ENCODE measurements at places on chromosomes 1 and 21.

DNA sequence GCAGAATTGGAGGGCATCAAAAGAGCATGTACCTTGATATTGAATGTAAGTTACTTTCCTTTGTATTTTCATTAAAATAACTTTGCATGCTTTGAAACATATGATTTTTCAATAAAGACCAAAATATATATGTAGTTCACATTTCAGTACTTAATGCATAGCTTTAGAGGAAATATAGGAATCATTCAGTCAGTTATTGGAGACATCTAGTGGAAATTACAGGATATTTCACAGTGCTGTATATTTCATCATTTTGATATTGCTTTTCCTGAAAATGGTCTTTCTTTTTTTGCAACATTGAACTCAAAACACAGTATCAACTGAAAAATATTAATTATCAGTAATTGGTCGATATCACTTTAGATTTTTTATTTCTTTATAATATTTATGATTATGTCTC is 375.8 kb downstream of the NCAM2 start:
- no peak for DNase-seq

DNA sequence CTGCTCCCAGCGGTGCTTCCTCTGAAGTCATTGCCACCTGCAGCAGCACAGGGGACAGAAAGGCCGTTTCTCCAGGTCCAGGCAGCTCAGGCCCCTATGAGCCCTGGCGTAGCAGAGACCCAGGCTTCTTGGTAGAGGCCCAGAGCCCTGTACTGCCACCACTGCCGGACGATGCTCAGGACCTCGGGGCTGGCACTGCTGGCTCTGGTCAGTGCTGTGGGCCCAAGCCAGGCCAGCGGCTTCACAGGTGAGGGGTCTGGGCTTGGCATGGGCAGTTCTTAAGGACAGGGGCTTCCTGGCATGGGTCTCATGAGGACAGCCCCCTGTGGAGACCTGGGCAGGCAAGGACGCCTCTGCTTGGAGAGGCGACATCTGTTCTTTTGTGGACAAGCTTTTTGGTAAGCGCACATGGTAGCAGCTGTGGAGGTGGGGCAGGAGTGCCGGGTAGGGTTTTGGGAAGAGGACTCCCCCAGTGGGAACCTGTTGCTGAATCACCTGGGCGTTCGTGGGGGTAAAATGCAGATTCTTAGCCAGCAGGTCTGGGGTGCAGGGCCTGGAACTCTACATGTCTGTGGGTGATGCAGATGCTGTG is at the start of gene UMODL1:
UMODL1 (plus strand) TSS at position 172 of the 592 bp plus-strand sequence; CDS start at position 172, 0 bp downstream.
- no peak for DNase-seq

DNA sequence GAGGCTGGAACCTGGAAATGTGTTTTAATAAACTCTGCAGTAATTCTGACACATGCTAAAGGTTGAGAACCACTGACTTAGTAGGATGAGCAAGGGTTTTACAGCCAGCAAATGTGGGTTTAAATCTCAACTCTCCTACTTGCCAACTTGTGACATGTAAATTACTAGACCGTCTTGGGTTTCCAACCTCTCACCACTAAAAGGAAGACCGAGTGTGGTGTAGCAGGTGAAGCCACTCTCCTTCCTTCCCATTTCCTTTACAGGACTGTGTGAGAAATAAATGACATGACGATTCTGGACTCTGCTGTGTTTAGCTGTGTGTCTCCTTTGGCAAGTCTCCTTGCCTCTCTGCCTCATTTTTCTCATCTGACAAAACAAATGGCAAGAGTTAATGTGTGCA is 49.5 kb upstream of the DNAJC6 start:
- no peak for DNase-seq

DNA sequence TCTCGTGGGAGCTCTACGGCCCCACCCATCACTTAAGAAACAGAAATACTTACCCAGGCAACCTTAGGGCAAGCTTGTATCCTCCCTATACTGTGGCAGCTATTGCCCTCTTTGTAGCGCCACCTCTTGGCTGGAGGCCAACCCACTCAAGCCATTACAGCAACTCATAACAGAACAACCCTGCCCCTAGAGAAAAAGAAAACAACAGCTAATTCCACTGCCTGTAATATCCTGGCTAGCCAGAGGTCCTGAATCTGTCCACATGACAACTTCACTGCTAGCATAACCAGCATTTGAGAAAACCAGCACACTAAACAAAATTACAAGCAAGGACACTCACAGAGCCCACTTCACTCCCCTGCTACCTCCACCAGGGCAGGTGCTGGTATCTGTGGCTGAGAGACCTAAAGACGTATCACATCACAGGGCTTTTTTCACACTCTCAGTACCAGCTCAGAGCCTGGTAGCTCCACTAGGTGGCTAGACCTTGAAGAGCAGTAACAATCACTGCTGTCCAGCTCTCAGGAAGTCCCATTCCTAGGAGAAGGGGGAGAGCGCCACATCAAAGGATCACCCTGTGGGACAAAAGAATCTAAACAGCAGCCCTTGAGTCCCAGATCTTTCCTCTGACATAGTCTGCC is 14.5 kb upstream of the MX1 start:
- DNase-seq, result no peak

DNA sequence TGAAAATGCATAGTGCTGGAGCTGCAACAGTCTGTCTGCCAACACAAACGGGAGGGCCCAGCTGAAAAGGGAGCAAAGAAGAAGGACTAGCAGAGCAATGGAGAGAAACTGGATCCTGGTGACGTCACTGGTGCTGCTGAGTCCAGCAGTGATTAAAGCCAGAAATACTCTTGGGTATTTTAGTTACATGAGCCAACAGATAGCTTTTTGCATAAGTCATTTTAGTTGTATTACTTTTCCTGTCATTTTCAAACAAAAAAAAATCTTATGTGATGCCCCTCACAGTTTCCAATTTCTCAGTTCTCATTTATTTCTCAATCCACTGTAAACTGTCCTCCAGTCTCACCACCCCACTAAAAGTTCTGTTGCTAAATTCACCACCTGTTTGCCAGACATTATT is 38.7 kb upstream of the NEK7 start:
- no peak for DNase-seq
